A549 treated with CpdA at 1 μM for 4 hours (cell line): ENCODE measurements at places on chromosomes 2 and 18. TPM values are rescaled to one million over a fixed set of nuclear protein-coding genes. Genes with fewer than 3 reads are reported as not detected.

The LYG1 gene
- 1.3 to 2.0 TPM (median 1.6 TPM) in 5 replicates for total RNA-seq

The CCDC93 gene
- 12.4 to 16.4 TPM (median 14.2 TPM) in 5 replicates for total RNA-seq

The MAB21L4 gene
- 0.03 to 0.17 TPM (median 0.15 TPM) in 3 of 5 replicates, not detected in the others for total RNA-seq

The GRB14 gene
- 4.3 to 6.9 TPM (median 5.8 TPM) in 5 replicates for total RNA-seq

The ZNF532 gene
- 17.4 to 28.3 TPM (median 21.5 TPM) in 5 replicates for total RNA-seq

The CD302 gene
- 1.9 to 2.7 TPM (median 2.2 TPM) in 5 replicates for total RNA-seq

The NOSTRIN gene
- 1.3 to 1.6 TPM (median 1.6 TPM) in 5 replicates for total RNA-seq

The NYAP2 gene
- 0.02 TPM in 1 of 5 replicates, not detected in the others for total RNA-seq

The PIEZO2 gene
- total RNA-seq = 0.41 to 0.79 TPM (median 0.58 TPM) in 5 replicates

The CD226 gene
- total RNA-seq = 0.06 to 0.16 TPM (median 0.09 TPM) in 4 of 5 replicates, not detected in the other

The MYO5B gene
- 12.3 to 14.5 TPM (median 12.7 TPM) in 5 replicates for total RNA-seq

The SOX11 gene
- not detected in 5 replicates for total RNA-seq

The OTOS gene
- not detected in 5 replicates for total RNA-seq

The GLB1L gene
- total RNA-seq = 5.6 to 10.6 TPM (median 6.3 TPM) in 5 replicates

The TXNDC2 gene
- total RNA-seq = 0.10 to 0.35 TPM (median 0.21 TPM) in 5 replicates

The ERCC3 gene
- total RNA-seq = 48.0 to 52.0 TPM (median 50.2 TPM) in 5 replicates

The COLEC11 gene
- total RNA-seq = 0.22 to 0.84 TPM (median 0.56 TPM) in 5 replicates

The IL36RN gene
- total RNA-seq = 0.03 to 0.07 TPM (median 0.06 TPM) in 4 of 5 replicates, not detected in the other

The DNER gene
- 5.0 to 8.5 TPM (median 6.4 TPM) in 5 replicates for total RNA-seq

The UGT1A6 gene
- total RNA-seq = 0.81 to 1.6 TPM (median 1.2 TPM) in 5 replicates

The HOXD12 gene
- not detected in 5 replicates for total RNA-seq

The IL36G gene
- total RNA-seq = 0.10 TPM in 1 of 5 replicates, not detected in the others

The SERPINB3 gene
- 0.09 to 0.26 TPM (median 0.17 TPM) in 4 of 5 replicates, not detected in the other for total RNA-seq

The ABCG5 gene
- 0.01 TPM in 1 of 5 replicates, not detected in the others for total RNA-seq

The FAM124B gene
- total RNA-seq = not detected in 5 replicates

The HNRNPLL gene
- total RNA-seq = 20.9 to 28.9 TPM (median 27.3 TPM) in 5 replicates

The REG3G gene
- total RNA-seq = 0.10 TPM in 1 of 5 replicates, not detected in the others

The ALPP gene
- total RNA-seq = 0.23 to 0.37 TPM (median 0.35 TPM) in 5 replicates

The RIT2 gene
- total RNA-seq = not detected in 5 replicates

The LRRTM1 gene
- not detected in 5 replicates for total RNA-seq

The LAMA1 gene
- total RNA-seq = 0.03 to 0.17 TPM (median 0.06 TPM) in 4 of 5 replicates, not detected in the other

The CENPO gene
- total RNA-seq = 43.1 to 51.6 TPM (median 44.1 TPM) in 5 replicates

The ERFE gene
- total RNA-seq = 6.3 to 8.2 TPM (median 6.9 TPM) in 5 replicates

The PAX3 gene
- not detected in 5 replicates for total RNA-seq

The PCGF1 gene
- total RNA-seq = 33.4 to 36.3 TPM (median 35.3 TPM) in 5 replicates

The MARCO gene
- 0.09 to 0.11 TPM in 2 of 5 replicates, not detected in the others for total RNA-seq

The ERBB4 gene
- not detected in 5 replicates for total RNA-seq

The MRPL44 gene
- 45.5 to 51.0 TPM (median 48.1 TPM) in 5 replicates for total RNA-seq

The PTH2R gene
- not detected in 5 replicates for total RNA-seq

The CTIF gene
- total RNA-seq = 12.2 to 18.5 TPM (median 12.9 TPM) in 5 replicates

The SCYGR4 gene
- total RNA-seq = 0.09 TPM in 1 of 5 replicates, not detected in the others

The SPATA3 gene
- not detected in 5 replicates for total RNA-seq

The FBXO48 gene
- total RNA-seq = 0.54 to 0.76 TPM (median 0.61 TPM) in 5 replicates

The CYRIA gene
- total RNA-seq = 0.19 to 0.32 TPM (median 0.31 TPM) in 5 replicates

The KLHL29 gene
- total RNA-seq = 3.8 to 5.1 TPM (median 4.3 TPM) in 5 replicates

The FOXI3 gene
- not detected in 5 replicates for total RNA-seq

The EFR3B gene
- total RNA-seq = 13.5 to 17.6 TPM (median 14.6 TPM) in 5 replicates

The KRTCAP3 gene
- total RNA-seq = 0.37 to 1.5 TPM (median 0.70 TPM) in 5 replicates

The LOXHD1 gene
- not detected in 5 replicates for total RNA-seq

The ADGRF3 gene
- 0.09 to 0.31 TPM (median 0.12 TPM) in 5 replicates for total RNA-seq
